ENCODE measurements at places on chromosomes 2 and 18.

DNA sequence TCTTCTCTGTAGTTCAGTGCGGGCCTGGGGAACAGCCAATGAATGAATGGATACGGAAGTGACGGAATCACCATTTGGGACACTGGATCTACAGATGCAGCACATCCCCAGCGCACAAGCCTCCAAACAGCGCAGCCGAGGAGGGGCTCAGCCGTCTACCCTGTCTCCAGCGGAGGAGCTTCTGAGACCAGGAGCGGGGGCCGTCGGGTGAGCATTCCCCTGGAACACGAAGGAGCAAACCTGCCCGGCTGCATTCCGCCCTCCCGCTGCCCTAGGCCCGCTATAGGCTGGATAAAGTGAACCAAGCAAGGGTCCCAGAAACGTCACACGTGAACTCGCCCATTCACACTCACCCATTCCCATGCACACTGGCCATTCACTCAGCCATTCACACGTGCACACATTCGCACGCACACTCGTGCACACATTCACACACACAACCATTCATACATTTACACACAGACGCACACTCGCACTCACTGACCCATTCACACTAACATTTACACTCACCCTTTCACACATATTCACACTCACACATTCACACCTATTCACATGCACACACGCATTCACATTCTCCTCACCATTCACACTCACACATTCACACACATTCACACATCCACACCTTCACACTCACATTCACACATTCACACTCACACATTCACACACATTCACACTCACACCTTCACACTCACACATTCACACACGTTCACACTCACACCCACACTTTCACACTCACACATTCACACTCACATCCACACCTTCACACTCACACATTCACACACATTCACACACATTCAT, 63.4 kb downstream of the BIN1 start:
- no peak for DNase-seq

GRCh38 chr2:144924827-144925226, 404.9 kb upstream of the ZEB2 start:
- DNase-seq = no peak

DNA sequence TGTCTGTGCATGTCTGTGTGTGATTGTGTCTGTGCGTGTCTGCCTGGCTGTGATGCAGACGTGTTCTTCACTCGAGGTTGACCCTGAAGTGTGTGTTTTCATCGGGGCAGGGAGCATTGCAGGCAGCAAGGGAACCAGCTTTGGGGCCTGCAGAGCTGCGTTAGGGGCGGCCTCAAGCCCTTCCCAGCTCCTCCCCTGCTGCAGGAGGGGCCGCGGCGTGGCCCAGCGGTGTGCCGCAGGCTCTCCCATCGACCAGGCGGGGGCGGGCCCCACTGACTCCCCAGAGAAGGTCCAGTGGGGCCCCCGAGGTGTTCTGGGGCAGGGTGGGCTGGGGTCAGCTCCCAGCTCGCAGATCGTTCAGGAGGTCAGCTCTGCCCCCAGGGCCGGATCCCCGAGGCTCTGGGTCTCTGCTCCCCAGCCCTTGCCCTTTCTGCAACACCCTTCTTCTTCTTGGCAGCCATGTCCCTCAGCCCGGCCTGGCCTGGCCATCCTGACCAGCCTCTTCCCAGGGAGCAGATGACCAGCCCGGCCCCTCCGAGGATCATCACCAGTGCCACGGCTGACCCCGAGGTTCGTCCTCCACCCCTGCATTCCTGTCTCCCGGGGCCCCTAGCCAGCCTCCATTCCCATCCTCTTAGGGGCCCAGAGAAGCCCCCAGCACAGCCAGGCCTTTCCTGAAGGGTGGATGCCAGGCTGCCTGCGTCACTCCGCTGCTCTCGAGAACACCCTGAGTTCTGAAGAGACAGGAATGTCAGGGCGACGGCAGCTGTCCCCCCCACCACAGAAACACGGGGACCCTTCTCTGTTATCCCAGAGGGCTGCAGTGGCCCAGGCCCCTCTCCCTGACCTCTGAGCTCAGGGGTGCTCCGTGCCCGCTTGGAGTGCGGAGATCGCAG, 11.1 kb upstream of the KLHL30 start:
- DNase-seq = peak; percentile 20

DNA sequence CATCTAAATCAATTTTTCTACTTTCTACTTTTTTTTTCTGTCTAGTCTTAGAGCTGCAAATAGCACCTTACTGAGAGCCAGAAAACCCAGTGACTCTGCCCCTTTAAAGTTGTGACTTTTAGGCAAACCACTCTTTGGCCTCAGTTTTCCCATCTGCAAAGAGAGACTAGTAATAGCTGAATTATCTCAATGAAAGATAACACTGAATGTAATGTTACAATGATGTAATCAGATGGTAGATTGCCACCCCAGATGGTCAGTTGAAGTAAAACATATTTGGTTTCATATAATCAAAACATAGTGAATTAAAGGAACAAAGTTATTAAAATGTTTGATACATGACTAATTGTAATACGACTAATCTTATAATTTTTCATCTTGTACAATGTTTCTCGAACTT, 5.0 kb upstream of the APCDD1 start:
- DNase-seq = no peak

GRCh38 chr2:125086313-125087184, 1061.5 kb downstream of the CNTNAP5 start:
- no peak for DNase-seq

DNA sequence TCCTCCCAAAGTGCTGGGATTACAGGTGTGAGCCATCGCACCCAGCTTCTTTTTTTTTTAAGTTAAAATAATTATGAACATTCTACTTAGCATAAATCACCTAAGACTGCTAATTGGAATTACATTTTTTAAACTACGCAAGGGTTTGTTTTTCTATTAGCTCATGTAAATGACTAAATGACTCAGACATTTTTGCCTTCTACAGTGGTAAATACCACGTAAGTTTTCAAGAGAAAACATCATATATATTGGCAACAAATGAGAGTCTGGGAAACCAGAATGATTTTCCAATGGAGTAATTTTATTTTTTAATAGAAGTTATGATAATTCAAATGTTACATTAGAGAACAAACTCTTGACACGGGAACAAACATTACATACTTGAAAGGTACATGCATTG, 259.0 kb downstream of the ZNF385B start:
- DNase-seq = no peak

GRCh38 chr2:25159949-25160348, 8.4 kb downstream of the POMC start:
- DNase-seq = no peak

DNA sequence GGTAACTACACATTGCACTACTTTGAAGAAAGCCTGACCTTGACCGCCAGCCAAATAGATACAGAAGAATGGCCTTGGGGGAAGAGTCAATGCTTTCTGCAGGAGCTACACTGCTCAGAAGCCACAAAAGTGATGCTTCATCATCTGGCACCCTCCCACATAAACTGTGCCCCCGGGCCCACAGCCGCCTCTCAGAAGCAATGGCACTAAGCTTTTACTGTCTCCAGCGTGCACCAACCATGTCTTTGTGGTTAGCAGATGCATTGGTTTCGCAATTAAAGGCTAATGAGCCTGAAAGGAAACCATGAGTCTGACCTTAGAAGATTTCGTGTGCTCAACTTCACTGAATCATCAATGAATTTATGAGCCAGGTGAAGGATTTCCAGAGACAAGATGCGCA, 209.4 kb upstream of the TRIB2 start:
- peak; percentile 76 for DNase-seq

GRCh38 chr2:8202132-8202531, 479.7 kb upstream of the ID2 start:
- DNase-seq = no peak

- peak; percentile 47 for DNase-seq
These were observed 109.0 kb upstream of the CBLN2 start for GRCh38 chr18:72652990-72653593.

GRCh38 chr2:169771021-169771420, 27.6 kb upstream of the SSB start:
- no peak for DNase-seq

GRCh38 chr18:24530630-24531111, 70.2 kb downstream of the HRH4 start:
- peak; percentile 2 for DNase-seq

DNA sequence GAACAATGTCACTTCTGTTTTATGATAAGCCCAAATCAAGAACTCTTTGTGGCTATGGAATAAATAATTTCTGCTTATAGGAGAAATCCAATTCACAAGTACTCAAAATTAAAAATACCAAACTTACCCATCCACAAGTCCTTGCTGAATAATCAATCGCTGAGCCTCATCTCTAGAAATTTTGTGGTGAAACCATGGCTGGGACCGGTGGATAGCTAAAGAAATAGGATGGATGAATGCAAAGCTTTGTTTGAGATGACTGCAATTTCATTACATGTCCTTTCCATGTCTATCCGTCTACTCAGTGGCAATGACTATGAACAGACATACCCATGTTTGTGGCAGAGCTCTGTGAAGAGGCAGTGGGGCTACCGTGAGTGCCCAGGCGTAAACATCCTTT, 124.4 kb downstream of the GRB14 start:
- no peak for DNase-seq

DNA sequence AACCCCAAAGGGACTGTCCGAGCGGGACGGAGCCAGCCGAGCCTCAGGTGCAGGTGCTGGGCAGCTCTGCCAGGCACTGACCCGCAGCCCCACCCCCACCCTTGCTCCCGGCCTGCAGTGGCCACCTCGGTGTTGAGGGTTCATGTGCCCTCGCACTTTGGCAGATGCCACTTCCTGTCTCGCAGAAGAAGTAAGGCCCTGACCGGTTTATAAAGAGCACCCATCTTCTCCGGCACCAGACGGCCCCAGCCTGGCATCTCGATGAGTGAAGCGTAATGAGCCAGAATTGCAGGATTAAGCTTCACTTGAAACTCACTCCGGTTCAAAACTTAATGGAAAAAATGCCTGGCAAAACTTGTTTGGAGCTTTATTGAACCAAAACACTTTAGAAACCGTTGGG, 10.9 kb upstream of the NFATC1 start:
- no peak for DNase-seq

- no peak for DNase-seq
These were observed 17.2 kb upstream of the LYPD6B start for GRCh38 chr2:149021271-149021719.

GRCh38 chr2:71832388-71832787, 315.3 kb downstream of the CYP26B1 start:
- DNase-seq = no peak

DNA sequence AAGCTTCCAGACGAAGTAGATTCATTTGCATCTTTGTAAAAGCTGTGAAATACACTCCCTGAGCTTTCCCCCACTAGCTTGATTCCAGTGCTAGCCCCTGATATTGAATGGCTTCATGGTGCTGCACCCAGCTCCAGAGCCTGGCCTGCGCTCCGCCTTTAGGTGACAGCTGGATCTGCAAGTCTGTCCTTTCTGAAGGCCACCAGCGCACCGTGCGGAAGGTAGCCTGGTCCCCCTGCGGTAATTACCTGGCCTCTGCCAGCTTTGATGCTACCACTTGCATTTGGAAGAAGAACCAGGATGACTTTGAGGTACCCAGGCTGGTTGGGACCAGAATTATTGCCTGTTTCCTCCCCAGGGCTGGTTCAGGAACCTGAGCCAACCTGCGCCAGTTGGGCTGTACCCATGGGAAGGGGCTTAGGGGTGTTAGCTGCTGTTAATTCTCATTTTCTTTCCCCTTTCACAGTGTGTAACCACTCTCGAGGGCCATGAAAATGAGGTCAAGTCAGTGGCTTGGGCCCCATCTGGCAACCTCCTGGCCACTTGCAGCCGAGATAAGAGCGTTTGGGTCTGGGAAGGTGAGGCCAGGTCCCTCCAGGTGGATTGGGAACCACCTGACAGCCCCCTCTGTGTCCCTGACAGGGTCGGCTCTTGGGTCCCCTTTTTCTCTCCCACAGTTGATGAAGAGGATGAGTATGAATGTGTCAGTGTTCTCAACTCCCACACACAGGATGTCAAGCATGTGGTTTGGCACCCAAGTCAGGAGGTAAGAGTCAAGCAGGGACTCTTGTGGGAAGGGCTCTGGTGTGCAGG, 1.3 kb downstream of the CIAO1 start:
- peak; percentile 61 for DNase-seq

- DNase-seq = no peak
These were observed 36.3 kb downstream of the SMAD4 start for GRCh38 chr18:51066273-51066672.

DNA sequence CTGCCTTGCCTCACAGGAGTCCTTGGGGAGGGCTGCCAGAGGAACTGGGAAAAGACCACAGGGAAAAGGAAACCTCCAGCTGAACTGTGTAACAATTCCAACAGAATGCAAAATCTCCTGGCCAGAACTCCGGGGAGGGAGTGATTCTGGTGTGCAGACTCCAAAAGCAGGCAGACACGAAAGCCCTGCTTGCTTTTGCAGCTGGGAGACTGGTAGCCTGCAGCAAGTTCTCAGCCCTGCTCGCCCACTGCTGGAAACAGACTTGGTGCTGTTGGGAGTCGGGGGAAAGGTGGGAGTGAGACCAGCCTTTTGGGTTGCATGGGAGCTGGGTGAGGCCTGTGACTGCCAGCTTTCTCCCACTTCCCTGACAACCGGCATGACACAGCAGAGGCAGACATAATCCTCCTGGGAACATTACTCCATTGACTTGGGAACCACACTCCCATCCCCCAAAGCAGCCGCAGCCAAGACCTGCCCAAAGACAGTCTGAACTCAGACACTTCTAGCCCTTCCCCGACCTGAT, 26.0 kb upstream of the NMI start:
- DNase-seq = no peak

DNA sequence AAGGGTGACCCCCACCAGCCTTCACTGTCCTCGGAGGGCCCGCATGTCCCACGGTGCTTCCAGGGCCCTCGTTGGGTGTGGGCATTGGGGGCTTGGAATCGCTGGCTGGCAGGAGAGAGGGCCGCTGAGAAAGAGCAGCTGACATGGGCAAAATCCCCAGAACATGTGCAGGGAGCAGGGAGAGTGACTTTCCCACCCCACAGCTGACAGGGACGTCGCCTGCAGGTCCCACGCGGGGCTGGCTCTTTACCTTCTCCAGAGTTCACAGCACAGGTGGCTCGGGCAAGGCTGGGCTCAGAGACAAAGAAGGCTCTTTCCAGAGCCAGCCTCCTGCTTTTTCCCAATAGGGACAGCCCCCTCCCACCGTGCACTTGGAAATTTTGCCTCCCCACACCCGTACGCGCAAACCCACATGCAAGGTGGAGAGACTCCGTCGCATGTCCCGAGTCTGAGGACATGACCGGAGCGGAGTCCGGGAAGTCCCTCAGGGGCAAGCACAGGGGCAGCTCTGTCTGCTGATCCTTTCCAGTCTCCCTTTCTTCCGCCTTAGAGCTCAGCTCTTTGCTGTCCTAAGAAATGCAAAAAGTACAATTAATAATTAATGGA, 370.2 kb upstream of the MYT1L start:
- DNase-seq = no peak

- DNase-seq = no peak
These were observed 796.1 kb downstream of the EPHA4 start for GRCh38 chr2:220775856-220776488.

GRCh38 chr18:23798824-23799223, 109.6 kb downstream of the LAMA3 start:
- DNase-seq = no peak

DNA sequence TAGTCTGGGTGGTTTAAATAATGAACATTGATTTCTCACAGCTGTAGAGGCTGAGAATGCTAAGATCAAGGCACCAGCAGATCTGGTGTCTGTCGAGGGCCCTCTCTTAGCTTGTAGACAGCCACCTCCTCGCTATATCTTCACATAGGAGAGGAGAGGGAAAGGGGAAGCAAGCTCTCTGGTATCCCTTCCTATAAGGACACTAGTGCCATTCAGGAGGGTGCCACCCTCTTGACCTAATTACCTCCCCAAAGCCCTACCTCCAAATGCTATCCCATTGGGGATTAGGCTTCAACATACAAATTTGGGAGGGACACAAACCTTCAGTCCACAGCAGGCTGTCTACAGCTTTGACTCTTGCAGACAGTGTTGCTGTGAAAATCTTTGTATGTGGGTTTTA, 76.7 kb downstream of the BOLA3 start:
- DNase-seq = no peak
